Hippocampal formation (tissue), 2 donors: ENCODE measurements at places on chromosomes 13 and 19.

GRCh38 chr13:26549713-26550112 is 7.8 kb upstream of the WASF3 start:
- DNase-seq: no peak

DNA sequence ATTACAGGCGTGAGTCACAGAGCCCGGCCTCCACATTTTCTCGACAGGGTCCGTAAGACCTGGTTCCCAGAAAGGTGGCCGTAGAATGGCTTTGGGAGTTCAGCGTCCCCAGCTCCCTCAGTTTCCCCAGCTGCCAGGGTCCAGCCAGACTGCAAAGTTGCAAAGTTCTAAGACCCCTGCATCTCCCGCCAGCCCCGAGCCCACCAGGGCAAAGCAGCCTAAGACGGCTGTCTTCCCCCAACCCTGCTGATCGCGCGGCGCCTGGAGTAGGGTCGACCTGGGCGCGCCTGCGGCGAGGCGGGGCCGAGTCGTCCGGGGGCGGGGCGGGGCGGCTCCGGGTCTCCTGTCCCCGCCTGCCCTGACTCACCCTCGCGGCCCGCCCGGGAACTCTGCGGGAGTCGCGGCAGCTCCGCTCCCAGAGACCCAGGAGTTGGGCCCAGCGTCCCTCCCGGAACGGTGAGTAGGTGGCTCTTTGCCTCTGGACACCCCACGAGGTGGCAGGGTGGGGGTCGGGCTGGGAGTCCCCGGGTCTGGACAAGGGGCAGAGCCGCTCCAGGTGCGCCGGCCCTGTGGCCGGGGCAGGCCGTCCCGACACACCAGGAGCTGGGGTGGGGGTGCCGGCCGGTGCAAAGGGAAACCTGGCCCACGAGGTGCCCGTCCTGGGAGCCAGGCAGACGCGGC is at the start of gene LRRC8E:
Gene LRRC8E, plus strand, starts transcription at position 366 of the 681 bp plus-strand sequence. CDS start 7,094 bp downstream, outside the sequence.
- DNase-seq: no peak

- DNase-seq: no peak
Measured at GRCh38 chr19:21750586-21751128, 16.7 kb downstream of the ZNF100 start.

DNA sequence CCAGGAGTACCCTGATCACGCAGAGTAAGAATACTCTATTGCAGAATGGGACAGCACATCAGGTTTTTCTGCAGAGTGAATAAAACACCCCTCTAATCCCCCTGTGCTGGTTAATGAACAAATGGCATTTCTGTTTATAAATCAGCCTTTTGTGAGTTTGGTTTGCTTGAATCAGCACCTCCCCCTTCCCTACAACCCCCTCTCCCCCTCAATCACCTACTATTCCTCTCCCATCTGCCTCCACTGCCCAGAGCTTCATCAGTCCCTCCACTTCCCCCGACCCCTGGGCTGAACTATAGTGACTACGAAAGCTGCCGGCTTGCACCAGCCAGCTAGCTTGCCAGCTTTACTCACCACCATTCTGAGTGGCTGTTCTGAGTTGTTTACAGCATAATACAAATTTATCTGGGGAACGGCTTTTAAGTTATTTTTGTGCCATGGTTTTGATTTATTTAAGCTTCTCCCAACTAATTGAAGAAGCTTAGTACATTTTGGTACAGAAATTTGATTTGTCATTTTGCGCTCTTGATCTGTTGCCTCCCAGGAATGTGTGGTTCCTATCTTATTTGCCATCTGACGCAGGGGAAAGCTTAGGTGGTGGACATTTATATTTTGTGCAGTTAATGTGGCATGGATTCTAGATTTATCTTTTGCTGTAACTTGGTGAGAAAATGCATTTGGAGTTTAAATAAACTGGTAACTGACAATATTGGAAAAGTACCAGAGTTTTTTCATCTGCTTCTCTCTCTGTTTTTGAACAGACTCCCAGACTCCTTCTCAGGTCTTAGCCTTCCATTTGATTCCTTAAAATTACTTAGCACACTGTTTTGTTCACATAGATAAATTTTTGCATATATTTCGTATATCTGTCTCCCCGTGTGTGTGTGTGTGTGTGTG is 41.7 kb upstream of the WDFY2 start:
- DNase-seq: peak; percentile 13

DNA sequence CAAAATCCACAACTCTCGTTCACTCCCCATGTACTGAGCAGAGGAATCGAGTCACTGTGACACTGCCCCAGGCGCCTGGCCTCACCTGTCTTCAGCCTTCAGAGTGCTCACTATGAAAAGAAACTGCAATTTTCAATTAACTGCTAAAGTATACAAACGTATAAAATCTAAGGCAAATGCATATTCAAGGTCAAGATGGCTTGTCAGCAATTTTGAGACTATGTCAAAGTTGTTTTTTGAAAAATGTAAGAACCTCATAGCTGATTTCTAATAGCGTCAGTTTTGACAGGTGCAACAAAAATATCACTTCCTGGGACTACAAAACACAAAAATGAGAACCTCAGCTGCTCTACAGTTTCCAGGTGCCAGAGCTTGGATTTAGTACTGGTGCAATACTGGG is 31.4 kb downstream of the TUBGCP3 start:
- DNase-seq: no peak

GRCh38 chr13:99367663-99368448 is 60.7 kb upstream of the GPR183 start:
- no peak for DNase-seq

GRCh38 chr13:70170689-70171088 is 62.4 kb upstream of the KLHL1 start:
- DNase-seq: no peak

DNA sequence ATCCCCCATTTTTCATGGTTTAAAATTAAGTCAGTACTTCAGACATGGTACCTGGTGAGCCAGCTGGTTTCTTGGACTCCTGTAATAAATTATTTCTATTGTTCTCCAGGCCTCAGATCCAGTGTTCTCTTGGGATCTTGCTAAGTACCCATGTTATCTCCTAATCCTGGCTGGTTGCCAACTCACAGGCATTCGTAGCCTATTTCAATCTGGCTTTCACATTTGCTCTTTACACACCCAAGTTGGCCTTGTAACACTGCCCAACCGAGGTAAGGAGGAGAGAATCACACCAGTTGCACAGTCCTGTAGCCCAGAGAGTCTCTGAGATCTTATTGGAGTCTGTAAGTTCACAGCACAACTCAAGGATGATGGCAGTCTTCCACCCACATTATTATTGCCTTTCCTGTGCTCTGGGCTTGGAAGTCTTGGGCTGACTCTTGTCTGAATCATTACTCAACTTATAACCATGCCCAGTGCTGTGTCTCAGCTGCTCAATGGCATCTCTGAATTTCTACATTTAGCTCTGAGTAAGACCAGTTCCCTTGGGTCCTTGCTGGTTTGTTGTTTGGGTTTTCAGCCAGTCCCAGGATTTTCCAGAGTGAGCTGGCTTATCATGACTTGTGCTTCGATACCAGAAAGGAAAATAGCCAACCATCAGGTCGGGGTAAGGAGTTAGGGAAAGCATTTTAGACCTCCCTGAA is 76.6 kb upstream of the KLF12 start:
- no peak for DNase-seq

- peak; percentile 28 for DNase-seq
Measured at GRCh38 chr19:52689843-52690368, 44.9 kb downstream of the ZNF611 start.

GRCh38 chr19:52391135-52391534 is 6.5 kb upstream of the ZNF528 start:
- DNase-seq: no peak
